ENCODE measurements at places on chromosomes 13 and 19.

DNA sequence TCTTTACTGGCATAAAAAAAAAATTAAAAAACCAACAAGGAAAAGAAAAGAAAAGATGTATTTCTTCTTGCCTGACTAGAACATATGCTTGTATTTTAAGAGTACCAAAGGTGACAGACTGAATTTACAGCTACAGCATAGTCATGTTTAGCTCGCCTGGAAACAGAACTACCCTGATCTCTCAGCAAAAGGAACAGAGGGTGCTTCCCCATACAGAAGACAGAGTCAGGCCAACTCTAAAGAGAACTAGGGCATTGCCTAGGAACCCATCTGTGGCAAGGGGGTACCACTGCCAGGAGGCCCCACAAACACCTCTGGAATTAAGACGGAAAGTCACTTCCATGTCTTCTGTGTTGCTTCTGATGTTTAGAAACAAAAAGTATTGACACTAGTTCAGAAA, 252.1 kb upstream of the STARD13 start:
- no peak for DNase-seq

GRCh38 chr19:43798546-43799409, 3.5 kb downstream of the LYPD5 start:
- no peak for DNase-seq

DNA sequence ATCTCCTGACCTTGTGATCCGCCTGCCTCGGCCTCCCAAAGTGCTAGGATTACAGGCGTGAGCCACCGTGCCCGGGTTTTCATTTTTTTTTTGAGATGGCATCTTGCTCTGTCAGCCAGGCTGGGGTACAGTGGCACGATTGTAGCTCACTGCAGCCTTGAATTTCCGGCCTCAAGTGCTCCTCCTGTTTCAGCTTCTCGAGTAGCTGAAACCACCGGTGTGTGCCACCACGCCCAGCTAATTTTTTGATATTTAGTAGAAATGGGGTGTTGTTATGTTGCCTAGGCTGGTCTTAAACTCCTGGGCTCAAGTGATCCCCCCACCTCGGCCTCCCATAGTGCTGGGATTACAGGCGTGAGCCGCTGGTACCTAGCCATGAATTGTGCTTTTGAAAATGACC, 5.9 kb downstream of the ADAT3 start:
- DNase-seq, result no peak

- DNase-seq, result no peak
Observed at GRCh38 chr19:55106591-55106990, 10.8 kb downstream of the PPP1R12C start.

- no peak for DNase-seq
Observed at GRCh38 chr19:40147338-40147692, 43.9 kb upstream of the MAP3K10 start.

GRCh38 chr19:8209462-8210378, 550 bp downstream of the CERS4 start:
- no peak for DNase-seq

- no peak for DNase-seq
Observed at GRCh38 chr19:15154002-15154612, 46.7 kb downstream of the NOTCH3 start.

DNA sequence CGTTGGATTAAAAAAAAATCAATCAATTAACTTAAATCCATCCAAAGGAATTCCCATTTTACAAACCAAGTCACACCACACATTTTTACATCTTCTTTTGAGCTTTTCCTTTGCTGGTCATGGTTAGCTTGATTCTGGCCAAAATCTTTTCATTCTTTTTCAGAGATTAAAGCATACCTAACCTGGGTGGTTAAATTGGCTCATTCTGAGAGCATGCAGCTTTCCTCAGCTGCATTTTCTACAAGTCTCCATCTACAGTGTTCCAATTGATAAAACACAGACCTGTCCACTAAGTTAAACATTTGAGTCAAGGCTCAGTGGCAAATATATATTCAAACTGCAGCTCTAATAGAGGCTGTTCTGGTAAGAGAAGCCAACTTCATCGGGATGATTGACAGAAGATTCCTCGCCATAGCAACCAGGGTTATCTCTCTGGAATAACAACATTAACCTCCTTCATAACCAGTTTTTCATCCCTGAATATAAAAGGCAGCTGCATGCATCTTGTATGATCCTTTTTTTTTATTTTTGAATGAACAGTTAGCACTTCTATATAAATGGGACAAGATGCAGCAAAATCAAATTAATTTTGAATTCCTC, 106.2 kb downstream of the DNAJC15 start:
- DNase-seq, result no peak

GRCh38 chr13:106649495-106649894, 81.6 kb upstream of the ARGLU1 start:
- DNase-seq, result peak; percentile 22

DNA sequence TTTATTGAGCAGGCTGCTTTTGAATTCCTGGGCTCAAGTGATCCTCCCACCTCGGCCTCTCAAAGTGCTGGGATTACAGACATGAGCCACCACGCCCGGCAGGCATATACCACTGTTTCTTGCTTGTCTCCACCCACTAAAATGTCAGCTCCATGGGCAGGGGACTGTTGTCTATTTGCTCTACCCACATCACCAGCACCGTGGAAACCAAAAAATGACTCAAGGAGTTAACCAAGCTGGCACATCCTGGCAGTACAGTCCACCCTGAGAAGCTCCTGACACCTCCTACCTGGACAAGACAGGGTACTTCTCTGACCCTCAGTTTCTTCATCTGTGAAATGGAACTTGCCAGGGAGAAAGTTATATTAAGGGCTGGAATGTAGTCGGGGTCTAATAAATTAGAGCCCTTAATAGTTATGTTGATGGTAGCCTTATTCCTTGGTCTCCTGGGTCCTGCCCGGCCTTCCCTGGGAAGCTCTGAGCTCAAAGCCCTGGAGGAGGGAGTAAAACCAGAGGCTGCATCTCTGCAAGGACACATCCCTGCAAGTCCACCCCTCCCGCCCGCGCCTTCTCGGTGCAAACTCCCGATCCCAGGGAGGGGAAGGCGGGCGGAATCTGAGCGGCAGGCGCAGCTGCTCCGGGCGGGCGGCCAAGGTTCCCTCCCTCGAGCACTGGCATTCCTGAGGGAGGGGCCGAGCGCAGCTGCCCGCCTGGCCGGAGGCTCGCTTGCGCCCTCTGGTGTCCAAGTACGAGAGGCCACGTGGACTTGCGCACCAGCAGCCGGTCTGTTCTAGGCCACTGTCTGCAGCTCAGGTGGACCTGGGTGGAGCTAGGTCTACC, 14.1 kb downstream of the RDH8 start:
- peak; percentile 97 for DNase-seq

- no peak for DNase-seq
Observed at GRCh38 chr13:36131931-36132297, 732 bp upstream of the DCLK1 start.

GRCh38 chr13:83752141-83752540, 130.1 kb downstream of the SLITRK1 start:
- no peak for DNase-seq

DNA sequence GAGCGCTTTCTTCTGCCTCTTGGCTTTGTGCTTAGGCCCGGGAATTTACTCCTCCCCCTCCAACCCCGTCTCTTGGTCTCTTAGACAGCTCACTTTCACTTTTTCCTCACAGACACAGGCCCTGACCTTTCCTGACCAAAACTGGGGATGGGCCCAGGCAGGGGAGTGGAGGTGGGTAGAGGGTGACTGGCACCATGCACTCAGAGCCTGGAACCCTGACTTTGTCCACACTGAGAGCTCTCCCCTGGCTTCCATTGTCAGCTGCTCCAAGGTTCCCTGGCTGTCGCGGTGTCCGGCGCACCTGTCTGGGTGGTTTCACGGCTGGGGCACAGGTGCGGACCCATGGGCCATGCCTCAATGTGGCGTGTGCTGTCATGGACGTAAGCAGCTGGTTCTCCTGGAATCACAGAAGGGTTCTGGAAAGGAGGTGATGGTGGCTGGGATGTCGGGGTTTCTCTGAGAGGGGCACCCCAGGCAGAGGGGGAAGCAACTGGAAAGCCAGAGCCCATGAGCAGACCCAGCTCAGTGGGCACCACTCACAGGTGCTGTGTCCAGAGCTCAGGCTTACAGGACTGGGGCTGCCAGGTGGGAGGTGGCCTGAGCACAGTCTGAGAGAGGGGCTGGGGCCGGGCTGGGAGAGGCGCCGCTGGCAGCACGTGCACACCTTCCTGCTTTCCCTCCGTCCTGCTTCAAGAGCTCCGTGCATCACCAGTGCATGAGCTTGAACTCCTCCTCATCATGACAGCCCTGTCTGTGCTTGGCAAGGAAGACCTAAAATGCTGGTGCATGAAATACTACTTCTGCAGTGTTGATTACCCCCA, 28.0 kb upstream of the C1QTNF9 start:
- no peak for DNase-seq

DNA sequence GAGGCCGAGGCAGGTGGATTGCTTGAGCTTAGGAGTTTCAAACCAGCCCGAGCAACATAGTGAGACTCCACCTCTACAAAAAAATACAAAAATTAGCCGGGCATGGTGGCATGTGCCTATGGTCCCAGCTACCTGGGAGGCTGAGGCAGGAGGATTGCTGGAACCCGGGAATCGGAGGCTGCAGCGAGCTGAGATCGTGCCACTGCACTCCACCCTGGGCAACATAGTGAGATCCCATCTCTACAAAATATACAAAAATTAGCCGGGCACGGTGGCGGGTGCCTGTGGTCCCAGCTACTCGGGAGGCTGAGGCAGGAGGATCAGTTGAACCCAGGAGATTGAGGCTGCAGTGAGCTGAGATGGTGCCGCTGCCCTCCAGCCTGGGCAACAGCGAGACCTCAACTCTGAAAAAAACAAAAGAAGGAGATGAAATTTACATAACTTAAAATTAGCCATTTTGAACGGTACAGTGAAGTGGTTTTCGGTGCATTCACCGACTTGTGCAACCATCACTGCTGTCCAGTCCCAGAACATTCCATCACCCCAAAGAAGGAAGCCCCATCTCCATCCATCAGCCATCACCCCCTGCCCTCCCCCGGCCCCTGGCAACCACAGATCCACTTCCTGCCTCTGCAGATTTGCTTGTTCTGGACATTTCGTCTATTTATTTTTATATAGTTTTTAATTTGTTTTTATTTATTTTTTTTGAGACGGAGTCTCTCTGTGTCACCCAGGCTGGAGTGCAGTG, 1.6 kb upstream of the AZU1 start:
- no peak for DNase-seq

DNA sequence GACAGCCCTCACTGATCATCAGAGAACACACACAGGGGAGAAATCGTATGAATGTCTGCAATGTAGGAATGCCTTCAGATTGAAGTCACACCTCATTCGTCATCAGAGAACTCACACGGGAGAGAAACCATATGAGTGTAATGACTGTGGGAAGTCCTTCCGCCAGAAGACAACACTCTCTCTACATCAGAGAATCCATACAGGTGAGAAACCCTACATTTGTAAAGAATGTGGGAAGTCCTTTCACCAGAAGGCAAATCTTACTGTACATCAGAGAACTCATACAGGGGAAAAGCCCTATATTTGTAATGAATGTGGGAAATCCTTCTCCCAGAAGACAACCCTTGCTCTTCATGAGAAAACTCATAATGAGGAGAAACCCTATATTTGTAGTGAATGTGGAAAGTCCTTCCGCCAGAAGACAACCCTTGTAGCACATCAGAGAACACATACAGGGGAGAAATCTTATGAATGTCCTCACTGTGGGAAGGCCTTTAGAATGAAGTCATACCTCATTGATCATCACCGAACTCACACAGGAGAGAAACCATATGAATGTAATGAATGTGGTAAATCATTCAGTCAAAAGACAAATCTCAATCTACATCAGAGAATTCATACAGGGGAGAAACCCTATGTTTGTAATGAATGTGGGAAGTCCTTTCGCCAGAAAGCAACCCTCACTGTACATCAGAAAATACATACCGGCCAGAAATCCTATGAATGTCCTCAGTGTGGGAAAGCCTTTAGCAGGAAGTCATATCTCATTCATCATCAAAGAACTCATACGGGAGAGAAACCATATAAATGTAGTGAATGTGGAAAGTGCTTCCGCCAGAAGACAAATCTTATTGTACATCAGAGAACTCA, 32.5 kb downstream of the ZNF567 start:
- DNase-seq, result no peak

GRCh38 chr13:33270895-33271538, 14.5 kb downstream of the STARD13 start:
- DNase-seq, result no peak

Measured in H54 (cell line).